COLO829 (cell line): ENCODE measurements at places on chromosomes 13 and 19.
A peak's percentile ranks its signal among the peaks of the same experiment; 100 is the strongest.

GRCh38 chr13:94966422-94966955 is 254.1 kb upstream of the SOX21 start:
- no peak for DNase-seq

GRCh38 chr13:110845520-110845919 is 69.3 kb downstream of the ANKRD10 start:
- no peak for DNase-seq

DNA sequence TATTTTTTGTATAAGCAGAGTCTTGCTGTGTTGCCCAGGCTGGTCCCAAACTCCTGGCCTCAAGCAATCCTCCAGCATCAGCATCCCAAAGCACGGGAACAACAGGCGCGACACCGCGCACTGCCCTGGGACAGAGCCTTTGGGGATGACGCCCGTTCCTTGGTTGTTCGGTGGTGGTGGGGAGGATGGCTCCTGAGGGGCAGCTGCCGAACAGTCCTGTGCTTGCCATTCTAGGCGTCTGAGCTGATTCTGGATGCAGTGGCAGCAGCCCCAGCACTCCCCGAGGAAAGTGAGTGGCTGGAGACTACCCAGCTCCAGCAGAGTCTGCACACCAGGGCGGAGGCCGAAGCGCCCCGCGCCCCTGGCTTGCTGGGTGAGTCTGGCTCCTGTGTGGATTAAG is 6.8 kb upstream of the ZNF135 start:
- no peak for DNase-seq

GRCh38 chr13:24181991-24182702 is 21.6 kb downstream of the SPATA13 start:
- no peak for DNase-seq

DNA sequence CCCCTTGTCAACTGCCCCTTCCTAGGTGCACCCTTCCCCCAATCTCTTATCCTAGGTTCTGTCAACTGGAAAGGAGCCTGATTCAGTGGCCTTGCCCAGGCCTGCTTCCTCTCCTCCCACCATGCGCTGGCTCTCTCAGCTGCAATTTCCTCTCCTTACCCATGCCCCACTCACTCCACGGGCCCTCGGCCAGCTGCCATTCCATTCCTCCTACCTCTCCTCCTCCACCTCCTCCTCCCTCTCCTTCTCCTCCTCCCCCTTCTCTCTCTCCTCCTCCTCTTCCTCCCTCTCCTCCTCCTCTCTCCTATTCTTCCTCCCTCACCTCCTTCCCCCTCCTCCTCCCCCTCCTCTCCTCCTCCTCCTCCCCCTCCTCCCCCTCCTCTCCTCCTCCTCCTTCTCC is 9.6 kb upstream of the TIMM44 start:
- DNase-seq, result no peak

GRCh38 chr13:112802802-112803195 is 113.0 kb downstream of the ATP11A start:
- no peak for DNase-seq

- peak; percentile 35 for DNase-seq
Measured at GRCh38 chr13:76383676-76384461, 502.3 kb downstream of the KCTD12 start.

DNA sequence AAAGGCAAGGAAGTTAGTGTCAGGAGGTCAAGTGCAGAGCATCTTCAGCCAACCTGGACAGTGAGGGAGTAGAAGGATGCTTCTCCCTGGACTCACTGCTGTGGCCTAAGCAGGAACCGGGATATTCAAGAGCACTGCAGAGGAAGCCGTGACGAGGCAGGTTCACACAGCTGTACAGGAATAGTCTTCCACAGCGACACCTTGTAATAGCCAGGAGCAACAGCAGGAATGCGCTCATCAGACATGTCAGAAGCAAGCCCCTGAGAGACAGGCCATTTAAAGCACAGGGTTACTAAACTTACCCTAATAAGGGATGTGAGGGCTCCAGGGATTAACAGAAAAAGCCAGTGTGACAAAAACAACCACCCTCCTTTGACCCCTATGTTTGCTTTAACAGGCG is 3.5 kb upstream of the MED26 start:
- DNase-seq, result no peak

- DNase-seq, result no peak
Measured at GRCh38 chr19:4216846-4217245, 12.5 kb upstream of the EBI3 start.

GRCh38 chr13:98505217-98505616 is 71.7 kb downstream of the STK24 start:
- no peak for DNase-seq

GRCh38 chr13:113538689-113539058 is 45.9 kb upstream of the TFDP1 start:
- no peak for DNase-seq

DNA sequence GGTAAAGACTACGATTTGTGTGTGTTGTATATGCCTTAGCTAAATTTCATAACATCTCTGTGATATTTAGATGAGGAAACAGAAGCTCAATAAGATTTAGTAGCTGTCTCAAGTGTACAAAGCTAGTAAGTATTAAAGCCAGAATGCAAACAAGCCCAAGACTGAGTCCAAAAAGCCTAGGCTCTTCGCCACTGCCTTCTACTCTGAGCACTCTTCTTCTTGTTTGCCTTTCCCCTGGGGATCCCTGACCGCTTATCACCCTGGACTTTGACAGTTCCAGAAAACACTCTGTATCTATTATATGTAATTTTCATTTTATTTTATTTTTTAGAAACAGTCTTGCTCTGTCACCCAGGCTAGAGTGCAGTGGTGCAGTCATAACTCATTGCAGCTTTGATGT is 5.8 kb downstream of the TM9SF2 start:
- no peak for DNase-seq

GRCh38 chr19:990119-990571 is 6.0 kb downstream of the WDR18 start:
- no peak for DNase-seq

GRCh38 chr19:12933287-12934072 is at the start of gene FARSA:
TSS of gene FARSA (minus strand) at chr19:12933711. CDS start at chr19:12933696, 15 bp downstream.
- DNase-seq, result peak; percentile 87

DNA sequence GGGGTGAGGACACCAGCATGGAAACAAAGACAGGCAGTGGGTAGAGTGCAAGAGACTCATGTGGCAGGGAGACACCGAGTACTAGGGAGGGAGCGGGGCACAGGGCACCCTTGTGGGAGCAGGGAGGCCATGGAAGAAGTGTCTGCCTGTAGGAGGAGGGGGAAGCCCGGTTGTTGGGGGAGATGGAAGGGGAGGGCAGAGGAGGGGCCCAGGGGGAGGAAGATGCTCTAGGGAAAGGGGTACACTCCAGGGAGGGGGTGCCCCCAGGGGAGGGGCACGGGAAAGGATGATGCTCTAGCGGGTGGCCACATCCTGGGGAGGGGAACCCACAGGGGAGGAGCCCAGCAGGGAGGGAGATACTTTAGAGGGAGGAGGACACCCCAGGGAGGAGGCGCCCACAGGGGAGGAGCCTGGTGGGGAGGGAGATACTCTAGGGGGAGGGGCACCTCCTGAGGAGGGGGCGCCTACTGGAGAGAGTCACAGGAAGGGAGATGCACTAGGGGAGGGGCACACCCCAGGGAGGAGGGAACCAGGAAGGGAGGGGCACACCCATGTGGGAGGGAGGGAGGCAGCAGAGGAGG is 24.9 kb downstream of the CPAMD8 start:
- no peak for DNase-seq

DNA sequence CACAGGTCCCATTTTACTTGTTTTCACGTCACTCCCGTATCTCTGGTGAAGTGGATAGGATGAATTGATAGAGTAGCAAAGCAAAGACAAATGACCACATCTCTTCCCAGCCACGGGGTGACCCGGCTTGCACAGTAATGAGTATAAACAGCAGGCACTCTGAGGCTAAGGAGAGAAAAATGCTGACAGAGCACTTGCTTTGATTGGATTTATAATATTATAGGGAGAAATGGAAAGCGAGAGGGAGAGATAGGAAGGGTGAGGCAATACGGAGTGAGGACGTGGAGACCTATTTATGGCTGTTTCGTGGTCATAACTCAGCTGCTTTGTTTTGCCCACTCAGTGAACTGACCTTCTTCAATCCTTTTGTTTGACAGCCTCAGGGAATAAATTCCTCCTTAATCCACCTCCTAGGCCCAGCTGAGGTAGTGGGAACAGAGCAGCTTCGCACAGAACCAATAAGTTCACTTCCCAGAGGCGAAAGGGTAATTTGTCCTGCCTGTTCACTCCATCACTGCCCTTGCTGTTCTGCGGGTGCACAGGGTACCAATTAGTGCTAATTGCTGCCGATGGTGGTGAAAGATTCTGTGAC is 68.6 kb downstream of the ERCC5 start:
- no peak for DNase-seq

DNA sequence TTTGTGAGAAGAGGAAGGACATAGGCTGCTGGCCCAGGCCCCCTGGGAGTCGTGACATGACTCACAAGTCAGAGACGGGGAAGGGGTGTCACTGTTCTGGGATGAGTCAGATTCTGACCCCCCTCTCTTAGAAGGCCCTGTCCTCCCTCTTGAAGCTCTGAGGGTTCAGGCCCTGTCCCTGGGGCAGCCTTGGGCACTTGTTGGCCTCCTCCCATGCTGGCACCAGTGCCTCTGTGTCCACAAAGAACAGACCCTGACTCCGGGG is 2.7 kb upstream of the CEACAM7 start:
- no peak for DNase-seq

GRCh38 chr13:36774931-36775330 is 44.1 kb upstream of the RFXAP start:
- no peak for DNase-seq

DNA sequence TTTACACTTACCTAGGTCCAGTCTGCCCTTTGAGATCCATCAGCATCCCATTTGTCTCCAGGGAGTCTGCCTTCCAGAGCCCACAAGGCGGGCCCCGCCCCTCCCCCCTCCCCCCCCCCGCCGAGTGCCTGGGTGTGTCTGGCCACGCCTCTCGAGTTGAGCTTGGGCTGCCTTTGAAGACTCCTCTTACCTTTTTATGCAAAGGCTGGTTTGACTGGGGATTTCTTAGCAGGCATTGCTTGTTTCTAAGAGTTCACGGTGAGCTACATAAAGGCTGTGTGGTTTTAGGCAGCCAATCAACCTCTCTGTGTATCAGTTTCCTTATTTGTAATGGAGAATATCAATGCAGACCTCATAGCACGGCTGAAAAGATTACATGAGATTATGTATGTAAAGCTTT is 11.3 kb downstream of the GPR12 start:
- DNase-seq, result no peak
